Activated gamma-delta T cell treated with anti-CD3 and anti-CD28 coated beads, Interleukin-2, amount 50 U/mL, for 16 hours (primary cell): ENCODE measurements at places on chromosomes 1 and 21.

DNA sequence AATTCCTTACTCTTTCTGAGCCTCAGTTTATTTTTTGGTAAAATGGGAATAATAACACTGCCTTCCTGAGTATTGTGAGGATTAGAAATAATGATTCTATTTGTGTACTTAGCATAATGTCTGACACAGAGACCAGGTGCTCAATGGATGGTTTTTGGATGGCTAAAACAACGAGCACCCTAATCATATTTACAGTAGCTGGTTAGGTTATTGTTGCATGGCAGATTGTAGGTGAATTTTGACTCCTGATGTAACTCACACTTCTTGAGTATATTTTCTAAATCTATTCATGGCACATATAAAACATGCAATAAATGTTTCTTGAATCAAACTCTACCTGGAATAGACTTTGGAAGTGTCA, 11.9 kb upstream of the DUSP10 start:
- no peak for DNase-seq

- no peak for DNase-seq
Measured at GRCh38 chr1:32897082-32898049, 3.8 kb downstream of the TMEM54 start.

GRCh38 chr1:94382201-94382600, 36.0 kb upstream of the ABCD3 start:
- no peak for DNase-seq

GRCh38 chr1:93571623-93572310, 109.9 kb downstream of the BCAR3 start:
- no peak for DNase-seq

DNA sequence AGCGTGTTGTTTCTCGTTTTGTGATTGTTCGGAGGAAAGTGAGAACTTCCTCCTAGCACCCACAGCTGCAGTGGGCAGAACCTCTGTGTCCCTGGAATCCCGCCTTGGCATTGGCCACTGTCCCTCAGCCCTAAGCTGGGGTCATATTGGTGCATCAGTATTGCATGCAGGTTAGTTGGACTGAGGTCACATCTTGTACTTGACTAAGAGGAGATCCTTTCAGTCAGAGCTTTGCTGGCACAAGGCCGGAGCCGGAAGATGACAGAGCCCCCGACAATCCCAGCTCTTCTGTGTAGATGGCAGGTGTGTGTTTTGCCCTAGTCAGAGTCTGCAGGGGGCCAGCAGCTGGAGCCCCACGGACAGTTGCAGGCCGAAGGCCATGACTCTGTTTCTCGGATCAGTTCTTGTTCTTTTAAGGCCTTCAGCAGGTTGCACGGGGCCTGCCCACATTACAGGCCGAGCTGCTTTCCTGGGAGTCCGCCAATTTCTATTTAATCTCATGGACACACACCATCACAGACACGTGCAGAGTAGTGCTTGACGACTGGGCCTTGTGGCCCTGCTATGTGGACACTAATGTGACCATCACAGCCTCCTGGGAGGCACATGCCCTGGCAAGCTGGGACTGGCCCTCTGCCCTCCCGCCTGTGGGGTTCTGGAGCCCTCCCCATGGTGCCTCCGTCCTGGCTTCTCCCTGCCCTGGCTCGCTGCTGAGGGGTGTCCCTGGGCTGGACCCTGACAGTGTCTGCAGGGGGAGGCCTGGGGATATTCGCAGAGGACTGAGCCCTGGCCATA, 14.9 kb downstream of the SNAP47 start:
- DNase-seq = no peak

- no peak for DNase-seq
Measured at GRCh38 chr1:107430540-107431228, 289.8 kb downstream of the NTNG1 start.

DNA sequence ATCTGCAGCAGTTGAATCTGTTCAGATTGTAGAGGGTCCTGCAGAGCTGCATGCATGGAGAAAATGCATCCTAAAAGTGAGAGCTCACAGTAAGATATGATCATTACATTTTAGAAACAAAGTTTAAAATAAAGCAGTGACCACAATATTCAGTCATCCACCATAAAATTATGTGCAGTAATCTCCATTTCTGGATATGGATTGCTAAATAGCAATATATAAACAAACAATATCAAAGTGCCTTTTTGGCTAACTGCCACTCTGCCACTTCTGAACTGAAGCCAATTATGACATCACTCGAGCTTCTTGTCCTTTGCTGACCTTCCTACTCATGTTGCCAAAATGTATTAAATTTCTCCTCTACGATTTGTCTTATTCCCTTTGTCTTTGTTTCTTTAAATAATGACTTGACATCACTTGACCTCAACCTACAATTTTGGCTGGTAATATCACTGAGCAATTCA, 262.0 kb upstream of the CXADR start:
- DNase-seq = no peak

- DNase-seq = peak; percentile 60
Measured at GRCh38 chr1:89483010-89483756, 41.4 kb upstream of the LRRC8B start.
